ENCODE measurements at places on chromosomes 4 and X.
A peak's percentile ranks its signal among the peaks of the same experiment; 100 is the strongest.

- no peak for DNase-seq
Observed at GRCh38 chrX:65528293-65528692, 6.3 kb downstream of the LAS1L start.

DNA sequence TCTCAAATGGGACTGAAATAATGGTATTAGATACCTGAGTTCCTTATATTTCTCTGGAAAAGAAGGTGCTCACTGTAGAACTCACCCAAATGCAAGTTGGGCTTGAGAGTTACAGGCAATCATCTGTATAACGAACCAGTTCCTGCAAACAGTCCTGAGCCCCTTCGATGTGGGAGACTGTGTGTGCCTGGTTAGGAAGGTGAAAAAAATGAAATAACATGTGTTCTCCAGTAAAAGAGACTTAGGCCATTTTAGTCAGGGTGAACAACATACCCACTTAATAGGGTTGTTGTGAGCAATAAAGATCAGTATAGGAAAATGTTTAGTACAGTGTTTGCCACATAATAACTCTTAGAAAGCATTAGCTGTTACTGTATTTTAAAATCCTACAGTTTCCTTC lies 23.4 kb downstream of the STIM2 start:
- DNase-seq, result no peak

- peak; percentile 42 for DNase-seq
Observed at GRCh38 chrX:12685541-12685940, 105.7 kb upstream of the PRPS2 start.

DNA sequence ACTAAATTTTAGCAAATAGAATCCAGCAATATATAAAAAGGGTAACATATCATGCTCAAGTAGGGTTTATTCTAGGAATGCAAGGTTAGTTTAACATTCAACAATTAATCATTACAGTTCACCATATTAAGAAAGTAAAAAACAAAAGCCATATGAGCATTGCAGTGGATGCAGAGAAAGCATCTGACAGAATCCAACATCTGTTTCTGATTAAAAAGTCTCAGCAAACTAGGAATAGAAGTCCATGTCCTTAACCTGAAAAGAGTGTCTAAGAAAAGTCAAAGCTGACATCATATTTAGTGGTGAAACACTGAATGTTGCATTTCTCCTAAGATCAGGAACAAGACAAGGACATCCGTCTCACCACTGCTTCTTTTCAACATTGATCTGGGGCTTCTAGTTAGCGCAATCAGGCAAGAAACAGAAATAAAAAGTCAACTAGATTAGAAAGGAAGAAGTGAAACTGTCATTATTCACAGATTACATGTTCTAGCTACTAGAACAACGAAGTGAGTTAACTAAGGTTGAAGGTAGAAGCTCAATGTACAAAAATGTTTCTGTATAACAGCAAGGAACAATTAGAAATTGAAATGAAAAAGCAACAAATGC lies 49.3 kb downstream of the MRPL1 start:
- no peak for DNase-seq

- DNase-seq, result peak; percentile 13
Observed at GRCh38 chr4:185304944-185305690, 90.6 kb downstream of the LRP2BP start.

GRCh38 chr4:86569103-86569870 lies 24.8 kb upstream of the PTPN13 start:
- no peak for DNase-seq

GRCh38 chr4:4311193-4311592 lies 21.1 kb downstream of the ZBTB49 start:
- DNase-seq, result no peak

- DNase-seq, result no peak
Observed at GRCh38 chr4:140707325-140707724, 48.9 kb downstream of the TBC1D9 start.

DNA sequence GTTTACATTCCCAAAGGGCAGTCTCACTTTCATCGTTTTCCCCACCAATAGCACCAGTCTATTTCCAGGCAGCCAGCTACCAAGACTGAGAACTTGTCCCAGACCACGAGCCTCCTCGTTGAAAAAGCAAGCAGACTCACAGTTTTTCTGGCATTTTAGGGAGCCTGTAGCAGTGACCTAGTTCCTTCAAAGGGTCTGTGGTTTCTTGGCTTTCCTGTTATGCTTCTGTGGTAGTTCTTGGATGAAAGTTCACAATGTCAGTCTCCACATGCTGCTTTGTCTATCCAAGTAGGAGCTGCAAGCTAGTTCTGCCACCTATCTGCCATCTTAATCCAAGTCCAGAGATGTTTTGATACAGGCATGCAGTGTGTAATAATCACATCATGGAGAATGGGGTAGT lies 151.6 kb upstream of the ZC4H2 start:
- no peak for DNase-seq

DNA sequence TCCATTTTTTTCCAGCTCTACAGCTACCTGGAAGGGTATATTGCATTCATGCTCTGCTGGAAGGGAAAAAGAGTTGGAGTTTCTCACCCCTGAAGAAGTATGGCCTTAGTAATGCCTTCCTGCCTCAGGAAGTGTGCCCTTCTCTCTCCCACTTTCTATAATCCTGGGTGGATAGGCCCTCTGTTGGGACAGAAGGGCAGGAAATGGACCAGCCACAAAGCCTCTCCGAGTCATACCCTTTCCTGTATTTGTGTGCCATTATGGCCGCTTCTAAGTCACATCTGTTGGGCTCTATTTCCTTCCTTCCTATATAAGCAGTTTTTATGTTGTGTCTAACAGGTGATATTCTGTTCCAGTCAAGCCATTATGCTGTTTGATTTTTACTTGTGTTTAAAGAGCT lies 74.8 kb upstream of the SMARCA5 start:
- no peak for DNase-seq

DNA sequence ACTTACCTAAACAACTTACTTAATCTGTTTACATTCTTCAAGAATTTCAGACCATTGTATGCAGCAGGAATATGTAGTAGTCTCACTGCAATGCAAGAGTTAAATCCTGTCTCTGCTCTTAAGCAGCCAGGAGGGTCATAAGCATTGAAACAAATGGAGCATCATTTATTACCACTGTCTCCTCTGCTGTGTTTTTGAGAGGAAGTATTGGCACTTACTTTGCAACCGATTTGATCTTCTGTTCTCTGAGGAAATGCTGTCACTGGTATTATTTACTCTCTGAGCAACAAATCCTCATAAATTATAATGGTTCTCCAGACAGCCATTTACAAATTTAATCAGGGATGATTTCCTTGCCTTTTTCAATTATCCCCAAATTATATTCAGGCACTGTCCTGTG lies 1367.1 kb downstream of the STIM2 start:
- no peak for DNase-seq

GRCh38 chrX:13432414-13433297 lies 112.8 kb upstream of the ATXN3L start:
- peak; percentile 66 for DNase-seq

DNA sequence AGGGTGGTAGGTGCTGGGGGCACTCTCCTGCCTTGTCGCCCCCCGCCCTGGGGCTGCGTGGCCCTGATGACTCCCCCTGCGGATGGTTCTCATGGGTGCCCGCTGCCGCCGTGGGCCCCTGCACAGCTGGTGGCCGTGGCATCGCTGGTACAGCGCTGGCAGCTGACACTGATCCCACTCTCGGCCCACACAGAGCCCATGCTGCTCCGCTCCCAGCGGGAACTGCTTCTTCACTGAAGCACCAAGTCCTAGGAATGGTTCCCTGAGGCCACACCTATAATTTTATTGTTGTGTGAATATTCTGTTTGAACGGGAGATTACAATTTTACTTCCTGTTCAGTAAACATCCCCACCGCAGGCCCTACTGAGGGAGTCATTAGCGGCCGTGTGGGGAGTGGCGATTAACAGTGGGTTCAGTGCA lies 138.6 kb upstream of the NKX1-1 start:
- DNase-seq, result no peak

- DNase-seq, result peak; percentile 2
Observed at GRCh38 chr4:81255524-81255923, 40.5 kb upstream of the PRKG2 start.

DNA sequence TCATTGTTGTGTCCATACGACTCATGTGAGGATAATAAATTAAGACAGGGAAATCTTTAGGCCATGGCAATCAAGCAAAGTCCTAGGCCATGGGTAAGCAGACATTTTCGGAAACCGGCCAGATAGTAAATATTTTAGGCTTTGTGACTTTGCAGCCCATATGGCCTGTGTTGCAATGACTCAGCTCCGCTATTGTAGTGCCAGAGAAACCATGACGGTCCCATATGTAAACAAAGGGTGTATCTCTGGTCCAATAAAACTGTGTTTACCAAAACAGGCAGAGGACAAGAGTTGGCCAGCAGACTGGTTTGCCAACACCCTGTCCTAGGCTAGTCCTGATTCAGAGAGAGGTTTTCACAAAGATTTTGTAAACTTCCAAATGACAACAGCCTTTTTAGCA lies 5.0 kb downstream of the FAM114A1 start:
- DNase-seq, result peak; percentile 65

GRCh38 chrX:151821226-151821625 lies 86.7 kb downstream of the CNGA2 start:
- DNase-seq, result peak; percentile 35

GRCh38 chr4:91840359-91840758 lies 463.4 kb upstream of the GRID2 start:
- no peak for DNase-seq

- no peak for DNase-seq
Observed at GRCh38 chr4:41136456-41136855, 77.9 kb downstream of the APBB2 start.

- DNase-seq, result no peak
Observed at GRCh38 chrX:129262912-129263311, 260.4 kb downstream of the SMARCA1 start.

DNA sequence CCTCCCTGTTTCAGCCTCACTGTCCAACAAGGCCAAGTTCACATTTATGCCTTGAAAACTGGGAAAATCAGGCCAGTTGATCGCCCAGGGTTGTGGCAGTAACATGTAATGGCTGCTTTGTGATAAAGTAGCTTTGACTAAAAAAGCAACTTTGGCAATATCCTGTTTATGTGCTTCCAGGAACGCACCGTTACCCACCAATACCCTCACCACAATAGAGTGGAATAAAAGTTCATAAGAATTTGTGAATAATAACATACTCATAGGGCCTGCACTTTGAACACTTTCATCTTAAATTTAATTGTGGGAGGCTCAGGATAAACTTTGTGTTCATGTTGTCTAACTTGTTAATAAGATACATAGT lies 80.7 kb upstream of the MAML3 start:
- DNase-seq, result no peak

DNA sequence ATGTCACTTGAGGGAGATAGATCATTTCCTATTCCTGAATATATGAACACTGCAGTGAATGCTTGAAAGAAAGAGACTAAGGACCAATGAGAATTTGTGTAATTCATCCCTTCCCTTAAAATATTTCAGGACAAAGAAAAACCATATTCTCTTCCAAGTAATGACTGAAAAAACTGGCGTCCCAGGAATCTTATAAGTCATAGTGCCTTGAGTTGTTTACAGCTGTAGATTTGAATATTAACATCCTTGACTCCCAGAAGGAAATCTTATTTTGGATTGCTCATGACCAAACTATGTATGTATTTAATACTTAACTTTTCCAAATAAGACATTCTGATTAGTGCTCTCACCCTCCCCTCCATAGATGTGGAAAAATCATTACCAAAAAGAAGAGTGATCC lies 55.5 kb downstream of the CLDN22 start:
- DNase-seq, result no peak

- no peak for DNase-seq
Observed at GRCh38 chrX:17415242-17415810, 40.3 kb downstream of the NHS start.

- no peak for DNase-seq
Observed at GRCh38 chrX:1341545-1342184, 5.1 kb downstream of the IL3RA start.

- DNase-seq, result no peak
Observed at GRCh38 chr4:134531013-134531412, 329.4 kb upstream of the PABPC4L start.

DNA sequence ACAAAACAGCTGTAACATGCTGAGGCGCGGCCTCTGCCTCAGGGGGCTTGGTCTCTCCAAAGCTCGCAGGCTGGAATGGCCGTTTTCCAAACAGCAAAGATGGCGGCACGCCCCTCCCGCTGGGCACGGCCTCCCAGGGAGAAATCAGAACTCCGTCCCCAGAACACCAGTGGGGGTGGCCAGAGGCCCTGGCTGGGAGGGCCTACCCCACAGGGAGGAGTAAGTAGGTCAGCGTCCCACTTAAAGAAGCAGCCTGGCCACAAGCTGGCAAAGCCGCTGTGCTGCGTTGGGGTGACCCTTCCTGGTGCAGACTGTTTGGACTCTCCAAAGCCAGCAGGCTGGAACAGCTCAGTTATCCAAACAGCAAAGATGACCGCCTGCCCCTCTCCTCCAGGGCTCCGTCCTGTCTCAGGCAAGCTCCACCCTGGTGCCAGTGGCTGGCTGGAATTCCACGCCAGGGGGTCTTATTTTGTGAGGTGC lies 862.8 kb downstream of the TRIML1 start:
- DNase-seq, result no peak

GRCh38 chr4:56050625-56051024 lies 101.9 kb downstream of the CEP135 start:
- no peak for DNase-seq

DNA sequence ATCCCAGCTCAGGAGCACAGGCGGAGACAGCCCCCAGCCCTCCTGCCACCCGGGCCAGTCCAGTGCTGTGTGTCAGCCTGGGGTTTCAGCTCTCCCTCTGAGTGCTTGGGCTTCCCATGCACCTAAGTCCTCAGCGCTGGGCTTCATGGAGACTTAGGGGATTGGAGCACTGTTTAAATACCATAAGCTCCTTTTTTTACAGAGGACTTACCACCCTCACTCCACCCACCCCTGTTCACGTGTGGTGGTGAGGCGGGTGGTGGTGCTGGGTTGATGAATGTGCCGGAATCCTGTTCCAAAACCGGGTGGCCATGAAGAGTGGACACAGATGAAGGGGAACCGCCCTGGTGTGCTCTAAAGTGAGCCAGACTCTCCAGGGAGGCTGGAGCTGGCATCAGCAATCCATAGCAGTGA lies 66.9 kb downstream of the PSAPL1 start:
- DNase-seq, result no peak

DNA sequence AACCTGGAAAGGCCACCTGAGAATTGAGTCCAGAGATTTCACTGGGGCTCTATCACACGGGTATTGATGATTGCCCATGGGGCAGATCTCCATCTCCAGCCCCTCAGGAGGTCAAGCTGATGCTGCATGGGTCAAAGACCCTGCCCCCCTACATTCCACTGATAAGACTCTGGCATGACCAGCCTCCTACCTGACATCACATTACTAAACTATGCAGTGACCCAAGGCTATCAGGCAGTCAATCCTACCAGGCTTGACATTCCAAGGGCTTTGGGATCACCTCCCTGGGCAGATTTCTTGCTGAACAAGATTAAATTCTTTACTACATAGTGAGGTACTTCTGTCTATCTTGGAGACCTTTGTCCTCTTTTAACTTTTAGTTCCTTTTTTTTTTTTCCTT lies 192.7 kb upstream of the STS start:
- DNase-seq, result no peak

DNA sequence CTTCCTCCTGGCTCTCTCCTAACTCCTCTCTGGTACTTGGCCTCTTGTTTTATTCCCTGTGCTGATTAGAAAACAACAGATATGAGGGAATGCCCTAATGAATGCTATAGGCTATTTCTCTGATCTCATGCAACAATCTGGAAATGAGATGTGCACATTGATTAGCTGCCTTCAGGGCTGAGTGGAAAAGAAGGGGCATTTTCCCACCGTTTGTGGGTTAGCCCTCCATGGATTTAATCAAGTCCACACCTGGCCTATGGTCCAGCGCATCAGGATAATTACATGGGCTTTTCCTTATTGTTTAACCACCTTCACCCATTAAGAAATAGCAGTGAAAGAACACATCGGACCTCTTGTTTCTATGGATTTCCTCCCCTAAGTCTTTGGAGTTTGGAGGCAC lies 70.0 kb downstream of the CAPN6 start:
- no peak for DNase-seq

GRCh38 chr4:1210241-1210841 lies 38.0 kb upstream of the SPON2 start:
- no peak for DNase-seq
